ENCODE measurements at places on chromosomes 4 and X.

DNA sequence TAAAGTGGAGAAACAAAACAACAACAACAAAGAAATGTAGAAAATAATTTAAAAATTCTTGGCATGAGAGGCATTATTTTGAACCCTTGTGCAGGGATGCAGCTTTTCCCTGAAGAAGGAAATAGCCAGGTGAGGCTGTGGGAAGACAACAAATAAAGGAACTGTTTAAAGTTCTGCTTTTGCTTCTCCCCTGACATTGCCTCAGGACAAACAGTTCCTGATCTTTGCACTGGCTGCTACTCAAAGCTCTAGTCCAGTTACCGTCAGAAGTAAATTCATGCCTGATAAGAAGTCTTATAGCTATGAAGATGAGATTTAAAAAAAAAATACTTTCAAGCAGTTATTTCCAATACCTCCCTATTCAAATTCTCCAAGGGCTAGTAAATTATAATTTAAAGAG lies 233.8 kb downstream of the IL15 start:
- no peak for DNase-seq

- DNase-seq: no peak
Measured at GRCh38 chr4:185682236-185682635, 129.8 kb downstream of the SORBS2 start.

DNA sequence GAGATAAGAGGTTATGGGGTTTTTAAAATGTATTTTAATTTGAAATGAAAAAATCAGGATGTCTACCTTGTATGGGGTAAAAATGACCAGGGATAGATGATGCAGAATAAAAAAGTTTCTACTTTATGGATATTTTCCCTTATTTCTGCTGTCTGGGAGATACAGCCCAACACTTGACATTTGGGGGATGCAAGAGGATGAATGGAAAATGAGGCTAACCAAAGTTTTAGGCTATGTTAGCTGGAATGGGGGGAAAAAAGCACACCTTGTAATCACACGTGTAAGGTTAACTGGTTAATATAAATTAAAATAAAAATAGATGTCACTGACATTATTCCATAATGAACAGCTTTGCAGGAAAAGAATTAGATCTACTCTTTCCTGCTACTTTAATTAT lies 1.1 kb downstream of the PRDM8 start:
- DNase-seq: no peak

DNA sequence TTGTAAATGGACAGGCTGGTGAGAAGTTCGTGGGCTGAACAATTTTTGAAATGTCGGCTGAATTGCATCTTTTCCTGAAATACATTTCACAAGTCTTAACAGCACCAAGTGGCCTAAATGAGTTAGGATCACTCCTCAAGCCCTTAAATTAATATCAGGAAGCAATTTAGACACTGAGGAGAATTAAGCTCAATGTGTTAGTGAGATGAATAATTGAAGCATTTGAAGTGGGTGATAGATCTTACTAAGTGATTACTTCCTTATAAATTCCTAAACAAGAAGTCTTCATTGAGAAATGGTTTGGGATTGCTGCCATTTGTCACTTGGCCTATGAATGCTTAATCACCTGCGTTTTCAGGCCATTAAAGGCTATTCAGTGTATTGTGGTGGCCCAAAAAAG lies 116.8 kb downstream of the NAA11 start:
- no peak for DNase-seq

DNA sequence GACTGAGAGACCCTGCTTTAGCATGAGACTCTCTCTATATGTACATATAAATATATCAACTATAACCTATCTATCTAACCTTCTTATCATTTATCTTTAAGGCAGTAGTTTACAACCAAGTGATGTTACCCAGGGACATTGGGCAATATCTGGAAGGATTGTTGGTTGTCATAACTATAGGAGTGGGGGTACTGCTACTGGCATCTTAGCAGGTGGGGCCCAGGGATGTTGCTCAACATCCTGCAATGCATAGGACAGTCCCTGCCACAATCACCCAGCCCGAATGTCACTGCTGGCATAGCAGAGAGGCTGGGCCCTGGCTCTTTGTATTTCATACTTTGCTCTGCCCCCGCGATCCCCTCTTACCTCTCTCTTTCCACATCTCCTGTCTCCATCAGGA lies 397.7 kb downstream of the IL15 start:
- no peak for DNase-seq

DNA sequence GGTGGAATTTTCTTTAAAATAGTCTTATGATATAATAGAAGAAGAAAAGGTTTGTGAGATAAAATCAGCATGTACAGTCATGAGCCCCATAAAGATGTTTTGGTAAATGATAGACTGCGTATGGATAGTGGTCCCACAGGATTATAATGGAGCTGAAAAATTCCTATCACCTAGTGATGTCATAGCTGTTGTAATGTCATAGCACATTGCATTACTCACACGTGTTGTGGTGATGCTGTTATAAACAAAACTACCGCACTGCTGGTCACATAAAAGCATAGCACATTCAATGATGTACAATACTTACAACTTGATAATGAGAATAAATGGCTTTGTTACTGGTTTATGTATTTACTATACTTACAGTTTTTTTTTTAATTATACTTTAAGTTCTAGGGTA lies 715.2 kb upstream of the HTR2C start:
- DNase-seq: no peak

DNA sequence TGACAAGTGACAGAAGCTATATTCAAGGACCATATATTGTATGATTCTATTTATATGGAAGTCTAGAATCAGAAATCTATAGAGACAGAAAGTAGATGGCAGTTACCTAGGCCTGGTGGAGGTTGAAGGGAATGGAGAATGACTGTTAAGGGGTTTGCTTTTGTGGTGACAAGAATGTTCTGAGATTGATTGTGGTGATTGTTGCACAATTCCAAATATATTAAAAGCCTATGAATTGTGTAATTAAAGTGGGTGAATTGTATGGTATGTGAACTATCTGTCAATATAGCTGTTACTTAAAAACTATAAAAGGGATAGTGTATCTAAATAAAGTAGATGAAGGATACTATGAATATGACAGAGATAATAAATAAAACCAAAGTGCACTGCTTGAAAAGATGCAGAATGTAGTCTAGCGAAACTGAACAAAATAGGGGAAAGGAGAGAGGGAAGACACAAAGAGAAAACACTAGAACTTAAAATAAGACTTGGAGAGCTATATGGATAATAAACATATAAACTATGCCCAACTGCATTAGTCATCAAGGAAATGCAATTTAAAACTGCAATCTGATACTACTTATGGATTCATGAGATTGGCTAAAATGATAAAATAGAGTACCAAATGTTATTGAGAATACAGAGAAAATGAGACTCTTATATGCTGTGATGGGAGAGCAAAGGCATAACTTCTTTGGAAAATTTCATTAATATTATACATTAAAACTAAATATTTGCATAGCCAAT lies 82.1 kb upstream of the BANK1 start:
- DNase-seq: no peak

DNA sequence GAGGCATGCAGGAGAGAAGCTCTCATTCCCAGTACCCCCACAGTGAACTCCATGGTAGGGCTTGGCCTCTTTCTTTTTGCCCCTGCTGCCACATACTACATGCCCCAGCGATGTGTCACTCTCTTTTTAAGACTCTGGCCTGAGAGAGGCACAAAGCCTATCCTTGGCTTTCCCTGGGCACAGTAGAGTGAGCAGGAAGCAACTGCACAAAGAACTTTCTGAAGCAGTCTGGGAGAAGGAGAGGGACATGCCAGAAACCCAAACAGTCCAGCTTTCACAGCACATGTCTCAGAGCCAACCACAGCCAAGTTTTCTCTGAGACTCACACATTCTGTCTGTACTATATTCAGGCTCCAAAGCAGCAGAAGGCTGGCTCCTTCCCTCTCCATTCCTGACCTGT lies 7.9 kb upstream of the NALF2 start:
- no peak for DNase-seq

DNA sequence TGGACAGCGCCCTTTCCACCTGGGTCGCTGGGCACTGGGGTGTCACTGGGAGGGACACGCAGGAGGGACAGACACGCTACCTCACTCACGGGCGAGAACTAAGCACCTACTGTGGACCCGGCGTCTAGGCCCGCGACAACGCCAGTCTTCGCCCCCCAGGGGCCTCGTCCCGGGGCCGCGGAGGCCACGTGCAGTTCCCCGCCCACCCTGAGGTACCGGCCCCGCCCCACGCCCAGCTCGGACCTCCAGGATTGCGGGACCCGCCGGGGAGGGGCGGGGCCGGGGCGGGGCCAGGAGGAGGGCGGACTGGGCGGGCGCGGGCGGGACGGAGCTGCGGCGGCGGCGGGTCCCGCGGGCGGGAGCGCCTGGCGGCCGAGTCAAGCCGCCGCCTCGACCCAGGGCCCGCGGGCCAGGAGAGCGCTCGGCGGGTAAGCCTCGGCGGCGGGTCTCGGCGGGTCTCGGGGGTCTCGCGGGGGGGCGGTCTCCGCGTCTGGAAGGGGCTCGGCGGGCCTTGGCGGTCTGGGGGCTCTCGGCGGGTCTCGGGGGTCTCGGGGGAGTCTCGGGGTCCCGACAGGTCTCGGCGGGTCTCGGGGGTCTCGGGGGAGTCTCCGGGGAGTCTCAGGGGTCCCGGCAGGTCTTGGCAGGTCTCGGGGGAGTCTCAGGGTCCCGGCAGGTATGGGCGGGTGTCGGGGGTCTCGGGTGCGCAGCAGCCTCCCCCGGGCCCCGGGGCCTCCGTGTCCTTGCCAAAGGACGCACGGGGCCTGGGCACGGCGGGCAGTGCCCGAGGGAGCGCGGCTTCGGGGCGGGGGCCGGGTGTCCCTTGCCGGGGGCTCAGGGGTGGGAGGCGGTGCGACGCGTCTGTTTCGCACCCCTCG lies at the start of gene SH3BP2:
SH3BP2 (plus strand) TSS at position 375 of the 875 bp plus-strand sequence. CDS start 27,533 bp downstream, outside the sequence.
- peak; percentile 73 for DNase-seq

- DNase-seq: no peak
Measured at GRCh38 chr4:8005814-8006215, 66.2 kb upstream of the AFAP1 start.

- no peak for DNase-seq
Measured at GRCh38 chrX:134933911-134934310, 56.9 kb upstream of the SMIM10 start.

- no peak for DNase-seq
Measured at GRCh38 chr4:143531788-143532491, 18.4 kb downstream of the SMARCA5 start.

DNA sequence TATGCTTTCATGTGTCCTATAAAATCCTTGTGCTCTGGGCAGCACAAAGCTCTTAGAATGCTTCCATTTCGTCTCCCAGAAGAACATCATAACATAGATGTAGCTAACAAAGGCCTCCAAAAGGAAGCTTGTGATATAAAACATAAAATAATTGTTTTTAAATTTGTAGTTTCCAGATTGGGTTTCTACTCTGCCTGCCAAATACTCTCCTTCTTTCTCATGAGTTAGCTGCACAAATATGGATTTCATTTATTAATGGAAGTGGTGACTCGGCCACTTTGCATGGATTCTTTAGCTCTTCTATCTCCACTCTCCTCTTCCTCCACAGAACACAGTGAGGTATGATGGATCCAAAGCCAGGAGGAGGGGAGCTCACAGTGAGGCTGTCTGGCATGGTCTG lies 265.4 kb downstream of the COL25A1 start:
- no peak for DNase-seq

- no peak for DNase-seq
Measured at GRCh38 chrX:129876771-129877305, 29.1 kb upstream of the UTP14A start.

DNA sequence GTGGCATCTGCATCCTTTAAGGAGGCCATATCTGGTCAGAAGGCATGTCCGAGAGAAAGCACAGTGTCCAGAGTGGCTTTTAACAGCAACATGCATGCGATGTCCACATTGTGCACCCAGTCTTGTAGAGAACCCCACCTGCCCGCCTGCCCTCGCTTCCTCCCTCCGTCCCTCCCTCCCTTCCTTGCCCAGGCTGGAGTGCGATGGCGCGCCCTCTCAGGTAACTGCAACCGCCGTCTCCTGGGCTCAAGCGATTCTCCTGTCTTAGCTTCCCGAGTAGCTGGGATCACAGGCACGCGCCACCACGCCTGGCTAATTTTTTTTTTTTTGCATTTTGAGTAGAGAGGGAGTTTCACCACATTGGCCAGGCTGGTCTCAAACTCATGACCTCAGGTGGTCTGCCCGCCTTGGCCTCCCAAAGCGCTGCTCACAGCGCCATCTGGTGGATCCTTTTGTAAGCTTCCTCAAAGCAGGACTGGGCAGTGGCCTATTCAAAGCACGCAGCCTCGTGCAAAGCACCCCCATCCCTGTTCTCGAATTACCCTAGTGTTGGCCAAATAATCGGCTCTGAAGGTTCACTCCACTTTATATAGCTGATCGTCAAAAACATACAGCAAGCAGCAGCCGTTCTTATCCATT lies 15.0 kb downstream of the BRCC3 start:
- peak; percentile 75 for DNase-seq

GRCh38 chr4:53653484-53654053 lies 62.3 kb upstream of the LNX1 start:
- peak; percentile 3 for DNase-seq

DNA sequence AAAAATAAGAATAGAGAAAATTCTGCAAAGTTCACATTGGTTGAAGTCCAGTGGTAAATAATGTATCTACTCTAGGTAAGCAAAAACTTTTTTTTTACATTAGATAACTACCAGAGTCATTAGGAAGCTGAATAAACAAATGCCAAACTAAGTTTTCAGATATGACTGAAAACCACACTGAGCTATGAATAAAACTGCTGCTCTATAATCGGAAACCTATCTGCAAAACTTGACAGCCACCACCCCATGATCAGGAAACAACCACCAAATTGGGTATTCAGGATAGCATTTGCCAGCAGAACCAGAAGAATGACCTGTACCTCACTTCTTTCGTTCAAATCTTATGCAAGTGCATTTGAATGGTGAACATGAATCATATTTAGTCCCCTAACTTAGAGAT lies 173.0 kb upstream of the TET2 start:
- no peak for DNase-seq

DNA sequence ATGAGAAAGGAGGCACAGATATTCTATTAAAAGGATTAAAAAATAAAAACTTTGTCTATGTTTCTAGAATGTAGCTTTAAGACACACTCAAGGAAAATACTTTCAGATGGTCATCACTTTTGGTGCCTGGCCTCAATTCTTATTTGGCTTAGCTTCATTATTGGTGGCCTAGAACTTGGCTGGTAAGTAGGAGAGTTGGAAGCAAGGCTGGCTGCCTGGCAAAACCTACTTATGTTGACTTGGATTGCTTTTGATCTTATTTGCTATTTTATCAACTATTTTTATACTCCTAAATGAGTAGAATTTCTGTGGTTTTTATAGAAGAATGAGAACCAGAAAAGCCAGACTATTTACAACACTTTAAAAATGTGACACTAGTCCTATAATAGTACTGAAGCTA lies 35.3 kb upstream of the JADE3 start:
- no peak for DNase-seq

All from erythroblast (primary cell).